DMS79 treated with DMSO at 0.1 percent for 48 hours (cell line): ENCODE measurements at places on chromosomes 13 and 19.

DNA sequence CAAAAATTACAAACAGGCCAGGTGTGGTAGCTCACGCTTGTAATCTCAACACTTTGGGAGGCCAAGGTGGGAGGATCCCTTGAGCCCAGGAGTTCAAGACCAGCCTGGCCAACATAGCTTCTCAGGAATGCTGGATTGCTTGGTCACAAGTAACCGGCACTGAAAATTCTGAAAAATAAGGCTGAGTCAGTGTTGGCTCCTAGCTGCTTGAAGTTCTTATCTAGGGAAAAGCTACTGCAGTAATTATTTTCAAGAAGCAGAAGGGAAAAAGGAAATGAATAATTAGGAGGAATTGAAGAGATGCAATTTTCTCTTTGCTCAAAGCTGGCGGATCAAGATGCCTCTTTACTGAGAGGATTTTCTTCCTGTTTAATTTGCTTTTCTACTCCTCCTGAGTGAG lies 75.0 kb upstream of the GTF3A start:
- DNase-seq = no peak

DNA sequence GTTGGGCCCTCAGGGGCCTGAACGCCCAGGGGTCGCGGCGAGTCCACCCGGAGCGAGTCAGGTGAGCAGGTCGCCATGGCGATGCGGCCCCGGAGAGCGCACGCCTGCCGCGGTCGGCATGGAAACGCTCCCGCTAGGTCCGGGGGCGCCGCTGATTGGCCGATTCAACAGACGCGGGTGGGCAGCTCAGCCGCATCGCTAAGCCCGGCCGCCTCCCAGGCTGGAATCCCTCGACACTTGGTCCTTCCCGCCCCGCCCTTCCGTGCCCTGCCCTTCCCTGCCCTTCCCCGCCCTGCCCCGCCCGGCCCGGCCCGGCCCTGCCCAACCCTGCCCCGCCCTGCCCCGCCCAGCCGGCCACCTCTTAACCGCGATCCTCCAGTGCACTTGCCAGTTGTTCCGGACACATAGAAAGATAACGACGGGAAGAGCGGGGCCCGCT lies at the start of gene CCNA1:
Gene CCNA1, plus strand, starts transcription at position 390 of the 439 bp plus-strand sequence. CDS start 562 bp downstream, outside the sequence.
- peak; percentile 69 for DNase-seq

- no peak for DNase-seq
Observed at GRCh38 chr19:52910648-52911047, 12.6 kb downstream of the ZNF888 start.

DNA sequence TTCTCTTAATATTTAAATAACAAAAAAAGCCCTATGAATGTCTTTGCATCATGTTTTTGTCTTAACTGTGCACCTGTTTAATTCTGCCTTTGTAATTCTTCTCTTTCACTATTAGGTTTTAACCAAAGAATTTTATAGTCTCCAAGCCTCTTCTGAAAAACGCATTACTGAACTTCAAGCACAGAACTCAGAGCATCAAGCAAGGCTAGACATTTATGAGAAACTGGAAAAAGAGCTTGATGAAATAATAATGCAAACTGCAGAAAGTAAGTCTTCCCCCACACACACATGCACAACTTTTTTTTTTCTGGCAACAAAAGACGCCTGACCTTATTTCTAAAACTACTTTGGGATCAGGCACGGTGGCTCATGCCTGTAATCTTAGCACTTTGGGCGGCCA lies 126.5 kb downstream of the PIBF1 start:
- no peak for DNase-seq

GRCh38 chr13:83057119-83057518 lies 825.2 kb downstream of the SLITRK1 start:
- no peak for DNase-seq

DNA sequence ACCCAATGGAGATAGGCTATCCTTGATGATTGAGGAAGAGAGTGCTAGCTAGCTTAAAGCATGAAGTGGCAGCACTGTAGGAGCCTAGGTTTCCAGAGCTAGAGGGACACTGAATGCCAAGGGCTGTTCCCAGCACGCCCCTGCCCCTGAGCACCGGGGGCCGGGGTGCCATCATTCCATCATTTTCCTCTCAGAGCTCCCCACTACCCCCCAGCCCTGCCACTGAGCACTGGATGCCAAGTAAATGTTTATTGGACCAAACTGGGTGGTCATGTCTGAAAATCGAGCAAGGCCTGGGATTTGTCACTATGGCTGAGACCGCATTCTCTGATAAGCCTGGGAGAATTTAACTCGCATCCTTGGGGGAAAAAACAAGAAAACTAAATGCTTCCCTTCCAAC lies 142.8 kb downstream of the STK24 start:
- no peak for DNase-seq

GRCh38 chr13:39954476-39954875 lies 299.0 kb downstream of the COG6 start:
- no peak for DNase-seq

GRCh38 chr19:53849237-53849676 lies 18.4 kb upstream of the MYADM start:
- DNase-seq = no peak
